ENCODE measurements at places on chromosomes 16 and 17.

GRCh38 chr16:1681032-1681431, 3.0 kb downstream of the JPT2 start:
- no peak for DNase-seq

- no peak for DNase-seq
Observed at GRCh38 chr17:38533866-38534497, 71.8 kb downstream of the SRCIN1 start.

GRCh38 chr17:60169921-60170817, 20.4 kb downstream of the CA4 start:
- no peak for DNase-seq

GRCh38 chr17:45759761-45760160, 24.4 kb upstream of the CRHR1 start:
- no peak for DNase-seq

DNA sequence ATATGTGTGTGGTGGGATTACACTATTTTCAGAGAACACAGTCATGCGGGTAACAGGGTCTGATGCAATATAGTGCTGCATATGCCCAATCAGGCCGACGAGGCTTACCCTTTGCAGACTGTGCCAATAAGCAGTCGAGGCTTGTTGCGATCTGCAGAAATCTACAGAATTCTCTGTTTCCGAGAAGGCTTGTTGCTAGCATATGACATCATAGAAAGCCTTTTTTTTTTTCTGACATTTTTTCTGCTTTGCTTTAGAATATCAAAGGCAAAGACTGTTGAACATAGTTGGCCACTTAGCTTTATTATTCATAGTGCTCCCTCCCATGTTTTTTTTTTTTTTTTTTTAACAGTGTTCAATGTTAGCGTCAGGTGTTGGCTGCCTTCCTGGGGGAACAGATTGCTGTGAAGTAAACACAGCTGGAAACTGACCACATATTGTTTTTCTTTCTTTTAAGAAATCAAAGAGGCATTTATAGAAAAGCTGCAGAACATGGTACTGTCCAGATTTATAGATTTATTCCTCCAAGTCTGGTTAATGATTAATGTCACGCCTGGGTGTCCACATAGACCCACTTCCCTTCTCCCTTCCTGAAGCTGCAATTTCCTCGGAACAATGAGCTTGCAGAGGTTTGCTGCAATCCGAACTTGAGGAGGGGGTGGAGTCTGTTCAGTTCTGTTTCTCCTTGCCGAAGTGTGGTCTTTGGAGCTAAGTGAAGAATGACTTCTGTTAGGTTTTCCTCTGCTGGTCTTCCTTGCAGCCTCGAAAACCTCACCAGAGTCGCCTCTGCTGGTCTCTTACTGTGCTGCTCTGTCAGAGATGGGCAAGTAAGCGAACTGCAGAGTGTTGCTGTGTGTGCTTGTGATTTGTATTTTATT, 87.3 kb downstream of the MAP2K6 start:
- no peak for DNase-seq

GRCh38 chr16:86405319-86405718, 105.0 kb upstream of the FOXF1 start:
- DNase-seq = no peak

DNA sequence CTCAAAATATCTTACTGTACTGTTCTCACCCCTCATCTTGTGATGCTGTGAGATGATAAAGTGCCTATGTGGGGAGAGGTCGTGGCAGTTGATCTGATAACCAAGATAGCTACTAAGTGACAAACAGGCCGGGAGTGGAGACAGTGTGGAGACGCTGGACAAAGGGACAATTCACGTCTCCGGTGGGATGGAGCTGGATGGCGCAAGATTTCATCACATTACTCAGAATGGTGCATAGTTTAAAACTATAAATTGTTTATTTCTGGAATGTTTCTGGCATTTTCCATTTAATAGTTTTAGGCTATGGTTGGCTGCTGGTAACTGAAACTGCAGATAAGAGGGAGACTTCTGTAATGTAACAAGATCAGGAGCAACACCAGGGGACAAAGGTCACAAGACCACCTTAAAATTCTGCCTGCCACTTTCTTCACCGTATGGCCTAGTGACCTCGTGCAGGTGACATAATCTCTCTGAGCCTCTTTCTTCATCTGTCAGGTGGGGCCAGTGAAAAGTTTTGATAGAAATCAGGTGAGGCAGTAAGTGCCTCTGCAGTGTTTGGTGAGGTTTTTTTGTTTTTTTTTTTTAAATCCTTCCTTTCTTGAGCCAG, 54.4 kb upstream of the LGALS9 start:
- no peak for DNase-seq

DNA sequence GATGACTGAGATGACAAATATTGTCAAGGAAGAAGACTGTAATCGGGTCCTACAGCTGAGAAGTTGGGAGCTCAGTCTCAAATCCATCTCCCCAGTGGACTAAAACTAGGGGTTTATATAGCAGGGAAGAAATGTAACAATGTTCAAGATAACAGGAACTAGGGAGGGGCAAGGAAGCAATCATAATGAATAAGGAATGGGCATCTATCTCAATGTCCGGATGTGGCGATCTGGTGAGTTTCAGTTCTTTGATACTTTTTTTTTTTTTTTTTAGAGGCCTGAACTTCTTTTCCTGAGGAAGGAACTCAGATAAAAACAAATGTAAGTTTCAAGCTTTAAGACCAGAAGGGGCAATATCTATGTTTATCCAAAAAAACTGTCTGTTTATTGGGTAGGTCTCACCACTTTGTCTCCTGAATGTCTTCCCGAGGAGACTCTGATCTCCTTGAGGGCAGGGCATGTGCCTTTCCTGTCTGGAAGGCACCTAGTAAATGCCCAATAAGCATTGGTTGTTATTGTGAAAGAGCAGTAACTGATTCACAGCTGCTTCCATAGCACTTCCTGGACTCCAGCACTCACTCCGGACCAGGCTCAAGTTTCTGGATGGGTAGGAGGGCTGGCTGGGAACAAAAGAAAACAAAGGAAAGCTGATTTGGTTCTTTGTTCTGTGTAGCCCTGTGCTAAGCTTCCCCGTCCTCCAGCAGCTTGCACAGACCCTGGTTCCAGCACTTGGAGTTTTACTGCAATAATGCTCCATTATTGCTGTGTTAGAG, 51.9 kb downstream of the MEOX1 start:
- DNase-seq = no peak

DNA sequence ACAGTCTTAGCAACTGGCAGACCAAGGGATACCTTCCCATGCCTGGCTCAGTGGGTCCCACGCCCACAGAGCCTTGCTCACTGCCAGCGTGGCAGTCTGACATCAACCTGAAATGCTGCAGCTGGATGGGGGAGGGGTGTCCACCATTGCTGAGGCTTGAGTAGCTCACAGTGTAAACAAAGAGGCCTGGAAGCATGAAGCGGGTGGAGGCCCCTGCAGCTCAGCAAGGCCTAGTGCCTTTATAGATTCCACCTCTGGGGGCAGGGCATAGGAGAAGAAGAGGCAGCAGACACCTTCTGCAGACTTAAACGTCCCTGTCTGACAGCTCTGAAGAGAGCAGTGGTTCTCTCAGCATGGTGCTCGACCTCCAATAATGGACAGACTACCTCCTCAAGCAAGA, 263.2 kb downstream of the KIF2B start:
- no peak for DNase-seq

DNA sequence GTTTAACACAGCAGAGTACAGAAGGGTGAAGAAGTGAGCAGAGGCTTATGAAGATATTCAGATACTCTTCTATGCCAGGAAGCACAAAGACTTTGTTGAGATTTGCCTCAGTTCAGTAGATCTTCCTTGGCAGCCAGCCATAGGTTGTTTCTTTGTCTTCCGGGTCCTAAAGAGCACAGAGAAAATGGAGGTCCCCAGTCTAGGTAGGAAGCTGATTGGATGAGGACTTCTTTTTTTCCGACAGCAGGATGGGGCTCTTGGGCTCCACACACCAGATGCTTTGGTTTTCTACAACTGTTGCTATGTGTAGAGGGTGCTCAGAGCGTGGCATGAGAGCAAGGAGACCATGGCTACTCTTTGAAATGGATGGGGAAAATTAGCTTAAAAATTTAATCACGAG, 8.3 kb upstream of the CDC6 start:
- no peak for DNase-seq

DNA sequence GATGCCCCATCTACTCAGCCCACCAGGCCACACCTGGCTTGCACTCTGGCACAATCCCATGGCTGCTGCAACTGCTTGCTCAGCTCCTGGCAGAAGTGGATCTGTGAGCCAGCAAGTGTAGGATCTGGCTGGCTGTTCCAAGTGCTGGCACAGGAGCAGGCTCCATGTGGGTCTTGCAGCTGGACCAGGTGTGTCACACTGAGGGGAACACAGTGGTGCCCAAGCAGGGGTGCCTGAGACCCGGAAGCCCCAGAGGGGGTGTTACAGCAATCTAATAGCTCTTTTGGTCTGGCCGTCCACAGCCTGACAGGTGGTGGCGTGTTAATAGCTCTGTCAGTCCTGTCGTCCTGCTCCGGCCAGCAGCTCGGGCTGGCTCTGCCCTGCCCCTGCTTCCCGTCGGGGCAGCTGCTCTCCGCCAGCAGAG, 19.6 kb upstream of the GOT2 start:
- no peak for DNase-seq

DNA sequence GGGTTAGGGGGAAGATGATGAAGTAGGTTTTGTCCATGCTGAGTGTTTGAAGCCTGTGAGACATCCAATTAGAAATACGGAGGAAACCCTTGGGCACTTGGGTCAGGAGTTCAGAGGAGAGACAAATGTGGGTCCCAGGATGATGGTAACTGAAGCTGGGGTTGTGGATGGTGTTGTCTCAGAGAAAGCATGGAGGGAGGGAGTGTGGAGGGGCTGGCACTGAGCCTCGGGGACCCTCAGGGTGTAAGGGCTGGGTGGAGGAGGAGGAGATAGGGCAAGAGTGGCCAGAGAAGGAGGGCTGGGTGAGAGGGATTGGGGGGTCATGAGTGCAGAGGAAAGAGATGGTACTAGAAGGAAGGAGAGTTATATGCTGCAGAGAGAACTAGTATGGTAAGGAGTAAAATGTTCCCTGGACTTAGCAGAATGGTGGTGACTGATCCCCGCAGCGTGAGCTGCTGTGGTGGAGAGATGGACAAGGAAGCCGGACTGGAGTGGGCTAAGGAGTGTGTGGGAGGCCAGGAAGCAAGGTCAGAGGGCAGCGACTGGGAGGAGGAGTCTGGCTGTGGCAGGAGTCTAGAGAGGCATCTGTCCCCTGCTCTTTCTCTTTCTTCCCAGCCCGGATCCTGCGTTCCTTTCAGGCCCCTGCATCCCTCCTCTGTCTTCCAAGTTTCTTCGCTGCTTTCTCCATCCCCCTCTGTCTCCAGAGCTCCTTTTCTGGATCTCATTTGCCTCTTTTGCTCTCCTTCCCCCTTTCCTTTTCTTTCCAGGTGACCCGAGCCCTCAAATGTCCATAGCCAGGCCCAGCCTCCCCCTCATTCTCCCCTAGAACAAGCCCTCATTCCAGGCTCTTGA, 3.9 kb upstream of the COL1A1 start:
- DNase-seq = no peak

GRCh38 chr16:11613381-11614303, 26.9 kb upstream of the LITAF start:
- no peak for DNase-seq

- no peak for DNase-seq
Observed at GRCh38 chr16:14640538-14640937, 7.8 kb downstream of the BFAR start.

DNA sequence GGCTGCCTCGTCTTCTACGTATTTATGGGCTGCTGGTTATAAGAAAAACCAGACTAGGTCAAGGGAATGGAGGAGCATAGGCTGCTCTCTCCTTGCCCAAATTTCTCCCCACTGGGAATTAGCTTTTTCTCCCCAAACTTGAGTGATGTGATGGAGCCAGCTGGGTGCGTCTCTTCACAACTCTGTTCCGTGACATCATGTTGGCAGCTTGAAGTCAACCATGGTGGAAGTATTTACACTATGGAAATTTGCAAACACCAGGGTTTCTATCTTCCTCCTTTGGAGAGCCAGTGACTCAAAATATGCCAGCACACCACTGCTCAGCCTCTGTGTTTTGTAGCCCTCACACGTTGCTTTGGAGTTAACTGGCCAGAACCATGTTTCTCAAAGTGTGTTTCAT, 78.1 kb downstream of the OR1D5 start:
- no peak for DNase-seq

GRCh38 chr16:27364493-27365141, 37.4 kb upstream of the IL21R start:
- no peak for DNase-seq

DNA sequence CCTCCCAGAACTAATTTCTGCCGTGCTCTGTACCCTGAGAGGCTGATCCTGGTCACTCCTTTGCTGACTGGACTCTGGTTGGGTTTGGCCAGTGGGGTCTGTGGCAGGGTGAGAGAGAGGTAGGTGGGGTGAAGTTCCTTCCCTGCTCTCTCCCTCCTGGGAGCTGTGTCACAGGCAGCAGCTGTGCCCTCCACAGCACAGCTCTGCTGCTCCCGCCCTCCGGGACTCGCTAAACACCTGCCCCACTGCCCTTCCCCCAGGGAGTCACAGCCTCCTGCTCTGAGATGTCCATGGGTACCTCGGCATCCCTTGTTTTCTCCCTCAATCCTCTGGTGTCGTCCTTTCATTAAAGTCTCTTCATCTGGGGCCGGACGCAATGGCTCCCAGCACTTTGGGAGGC, 66.4 kb downstream of the SRCIN1 start:
- DNase-seq = no peak

- DNase-seq = no peak
Observed at GRCh38 chr17:34024806-34025551, 230.1 kb upstream of the CCL2 start.

GRCh38 chr17:63275971-63276745, 169.9 kb downstream of the CYB561 start:
- DNase-seq = no peak

- DNase-seq = no peak
Observed at GRCh38 chr16:57639172-57639887, 10.9 kb downstream of the ADGRG1 start.

GRCh38 chr17:61897548-61898180, 30.1 kb downstream of the INTS2 start:
- no peak for DNase-seq

DNA sequence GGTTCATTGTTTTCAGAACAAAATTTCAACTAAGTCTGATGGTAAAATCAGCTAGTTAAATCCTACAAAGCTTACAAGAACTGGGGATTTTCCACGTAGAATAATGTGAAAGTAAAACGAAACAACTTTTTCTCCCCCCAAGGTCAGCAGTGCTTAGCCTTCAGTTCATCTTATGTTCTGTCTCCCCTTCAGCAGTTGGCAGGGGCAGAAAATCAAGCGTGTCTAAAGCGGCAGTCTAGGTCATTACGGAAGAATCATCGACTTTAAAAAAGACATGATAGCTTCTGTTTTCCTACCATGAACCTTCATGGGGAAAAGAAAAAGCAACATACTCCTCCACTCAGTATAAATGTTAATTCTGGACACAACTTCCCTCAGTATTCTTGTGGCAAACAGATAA, 50.7 kb downstream of the GNA13 start:
- DNase-seq = no peak

- DNase-seq = no peak
Observed at GRCh38 chr16:21652453-21652852, at the start of gene IGSF6. TSS of gene IGSF6 (minus strand) at chr16:21652608. CDS start at chr16:21652598, 10 bp downstream.

- no peak for DNase-seq
Observed at GRCh38 chr17:1286379-1287106, 7.1 kb downstream of the TRARG1 start.

GRCh38 chr17:80393241-80393890, 21.6 kb upstream of the ENDOV start:
- no peak for DNase-seq

DNA sequence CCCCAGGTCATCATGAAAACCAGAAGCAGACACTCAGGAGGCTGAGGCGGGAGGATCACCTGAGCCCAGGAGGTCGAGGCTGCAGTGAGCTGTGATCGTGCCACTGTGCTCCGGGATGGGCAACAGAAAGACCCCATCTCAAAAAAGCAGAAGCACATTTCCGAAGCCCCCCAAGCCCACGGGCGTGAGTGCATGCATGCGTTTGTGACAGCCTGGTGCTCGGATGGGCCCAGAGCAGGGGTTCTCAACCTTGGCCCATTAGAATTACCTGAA, 19.1 kb downstream of the TMC6 start:
- no peak for DNase-seq
